ENCODE measurements at places on chromosomes 4 and X.

DNA sequence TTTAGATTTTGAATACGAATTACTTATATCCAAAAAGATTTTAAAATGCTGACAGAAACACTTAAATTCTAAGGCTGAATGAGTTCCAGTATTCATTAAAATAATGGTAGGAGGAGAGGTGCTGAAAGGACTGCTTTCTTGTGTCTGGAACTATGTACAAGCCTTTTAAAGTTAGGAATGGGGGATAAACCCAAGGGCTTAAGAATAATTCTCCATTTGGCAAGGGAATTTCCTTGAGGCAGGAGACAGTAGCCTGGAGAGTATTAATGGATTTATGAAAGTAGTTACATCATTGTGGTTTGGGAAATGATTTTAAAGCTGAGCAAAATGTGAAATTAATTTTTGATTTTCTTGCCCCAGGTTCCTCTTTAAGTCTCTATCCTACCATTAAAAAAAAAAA lies 266.5 kb upstream of the KCNIP4 start:
- DNase-seq, result no peak

GRCh38 chrX:32749070-32749469 lies 462.3 kb downstream of the DMD start:
- no peak for DNase-seq

GRCh38 chrX:129650183-129650689 lies 4.5 kb downstream of the APLN start:
- DNase-seq, result no peak

DNA sequence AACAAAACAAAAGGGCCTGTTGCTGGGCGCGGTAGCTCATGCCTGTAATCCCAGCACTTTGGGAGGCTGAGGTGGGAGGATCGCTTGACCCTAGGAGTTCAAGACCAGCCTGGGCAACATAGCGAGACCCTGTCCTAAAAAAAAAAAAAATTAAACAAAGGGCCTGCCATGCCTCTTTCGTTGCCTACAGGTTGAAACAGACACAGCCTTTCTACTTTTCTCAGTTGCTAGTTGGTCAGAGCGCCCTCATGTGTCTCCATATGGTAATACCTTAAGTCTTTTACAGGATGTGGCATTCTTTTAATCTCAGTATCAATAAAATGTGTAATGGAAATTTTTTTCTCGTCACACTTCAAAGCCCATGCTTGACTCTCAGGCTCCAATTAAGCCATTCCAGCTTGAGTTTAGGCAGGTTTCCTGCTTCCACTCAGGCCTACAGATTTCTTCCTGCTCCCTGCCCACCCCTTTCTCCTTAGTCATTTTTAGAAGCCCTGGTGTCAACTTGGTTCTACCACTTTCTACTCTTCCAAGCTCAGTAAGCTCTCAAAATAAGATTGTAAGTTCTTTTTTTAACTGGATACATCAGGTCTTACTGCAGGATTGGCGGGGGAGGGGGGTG lies 4.6 kb upstream of the SOWAHD start:
- DNase-seq, result peak; percentile 14

DNA sequence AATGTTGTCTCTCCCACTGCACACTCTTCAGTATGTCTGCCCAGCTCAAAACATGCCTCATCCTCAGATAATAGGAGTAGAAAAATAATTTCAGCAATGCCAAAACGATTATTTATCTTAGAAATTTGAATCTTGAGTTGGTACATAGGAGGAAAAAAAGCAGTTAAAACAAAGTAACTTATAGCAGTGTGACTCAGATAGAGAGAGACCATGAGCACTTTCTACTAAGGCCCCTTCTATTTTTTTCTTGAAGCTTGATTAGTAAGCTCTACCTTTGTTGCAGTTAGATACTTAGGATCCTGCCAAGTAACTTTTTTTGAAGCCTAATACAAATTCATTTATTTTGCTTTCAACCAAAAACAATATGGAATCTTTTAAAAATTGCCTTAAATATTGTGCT lies 212.3 kb downstream of the MAD2L1 start:
- DNase-seq, result no peak

DNA sequence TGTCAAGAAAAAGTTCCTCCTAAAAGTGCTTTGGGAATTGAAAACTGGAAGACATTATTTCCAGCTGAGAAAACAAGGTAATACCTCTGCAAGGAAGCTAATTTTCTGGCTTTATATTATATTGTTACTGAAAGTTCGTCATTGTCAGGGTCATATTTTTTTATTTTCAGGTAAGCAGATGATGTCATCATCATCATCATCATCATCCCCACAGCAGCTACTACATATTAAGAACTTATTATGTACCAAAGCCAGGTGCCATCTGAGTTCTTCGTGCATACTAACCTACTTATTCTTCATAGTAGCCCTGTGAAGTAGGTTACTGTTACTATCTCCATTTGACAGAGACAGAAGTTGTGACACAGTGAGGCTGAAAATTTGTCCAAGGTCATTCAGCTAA lies 52.9 kb upstream of the MND1 start:
- no peak for DNase-seq

DNA sequence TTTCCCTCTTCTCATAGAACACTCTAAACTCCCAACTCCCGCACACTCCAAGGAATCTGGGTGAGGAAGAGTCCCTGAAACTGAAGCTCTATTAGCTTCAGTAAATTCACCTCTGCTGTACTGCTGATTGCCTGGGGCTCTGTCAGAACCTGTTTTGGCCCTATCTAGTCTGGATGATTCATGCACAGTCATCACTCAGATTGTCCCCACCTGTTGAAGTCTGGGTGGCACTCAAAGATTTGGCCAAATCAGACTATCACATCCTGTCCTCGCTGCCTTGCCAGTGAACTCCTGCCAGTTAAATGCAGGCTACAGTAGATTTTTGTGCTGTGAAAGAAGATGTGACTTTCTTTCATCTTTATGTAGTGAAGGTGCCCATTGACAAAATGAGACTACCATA lies 63.5 kb upstream of the EMCN start:
- DNase-seq, result no peak

DNA sequence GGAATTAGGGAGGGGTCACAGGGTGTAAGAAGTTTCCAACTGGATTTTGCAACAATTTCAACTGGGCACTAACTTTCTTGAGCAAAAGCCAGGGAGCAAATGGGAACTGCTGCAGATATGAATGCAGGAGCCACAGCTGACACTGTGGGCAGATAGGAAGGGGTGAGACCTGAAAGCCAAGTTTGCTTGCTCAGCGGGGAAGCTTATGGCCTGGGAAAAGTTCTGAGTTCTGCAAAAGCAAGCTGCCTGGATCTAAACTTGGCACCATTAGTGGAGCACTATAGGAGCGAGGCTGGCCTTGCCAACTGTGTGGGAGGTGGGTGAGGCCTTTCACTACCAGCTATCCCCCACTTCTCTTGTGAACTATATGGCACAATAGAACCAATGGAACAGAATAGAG lies 11.1 kb downstream of the CYSLTR1 start:
- no peak for DNase-seq

GRCh38 chr4:128516301-128516969 lies 228.8 kb upstream of the PGRMC2 start:
- no peak for DNase-seq

DNA sequence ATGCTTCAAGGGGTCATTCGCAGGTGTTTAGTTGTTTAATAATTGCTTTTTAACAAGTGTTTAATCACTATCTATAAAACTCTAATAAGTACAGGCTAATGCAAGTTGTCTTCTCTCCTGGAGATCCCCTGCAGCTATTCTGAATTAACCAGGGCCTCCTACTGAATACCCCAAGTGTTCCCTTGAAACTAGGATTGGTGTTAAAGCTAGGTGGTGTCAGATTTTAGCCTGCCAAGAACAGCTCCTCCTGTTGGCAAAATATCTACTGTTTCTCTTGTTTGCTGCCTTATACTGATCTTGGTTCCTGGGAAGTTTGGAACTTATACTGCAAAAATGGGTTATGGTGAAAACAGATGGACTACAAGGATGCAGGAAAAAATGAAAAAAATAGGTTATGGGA lies 26.1 kb upstream of the TMEM154 start:
- no peak for DNase-seq

GRCh38 chr4:13312264-13312663 lies 171.9 kb downstream of the RAB28 start:
- DNase-seq, result no peak

GRCh38 chrX:53660004-53660403 lies 26.5 kb downstream of the HUWE1 start:
- DNase-seq, result no peak

DNA sequence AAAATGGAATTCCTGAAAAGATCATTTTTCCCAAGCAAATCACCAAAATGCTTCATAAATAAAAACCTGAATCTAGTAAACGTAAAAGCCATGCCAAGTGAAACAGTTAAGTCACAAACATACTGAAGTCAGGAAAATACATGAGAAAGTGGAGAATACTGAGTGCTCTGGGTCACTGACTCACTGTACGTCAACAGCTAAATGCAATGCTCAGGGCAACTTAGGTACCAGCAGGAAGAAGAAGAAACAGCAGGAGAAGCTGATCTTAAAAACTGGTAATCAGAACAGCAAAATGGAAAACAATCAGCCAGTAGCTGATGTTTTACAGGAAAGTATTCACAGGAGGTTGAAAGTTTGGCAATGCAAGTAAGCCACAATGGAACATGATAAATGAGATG lies 252.6 kb upstream of the ETNPPL start:
- DNase-seq, result no peak

- DNase-seq, result no peak
Observed at GRCh38 chr4:161247831-161248230, 916.0 kb downstream of the FSTL5 start.

GRCh38 chrX:65668377-65669310 lies 1.2 kb downstream of the MSN start:
- peak; percentile 64 for DNase-seq

DNA sequence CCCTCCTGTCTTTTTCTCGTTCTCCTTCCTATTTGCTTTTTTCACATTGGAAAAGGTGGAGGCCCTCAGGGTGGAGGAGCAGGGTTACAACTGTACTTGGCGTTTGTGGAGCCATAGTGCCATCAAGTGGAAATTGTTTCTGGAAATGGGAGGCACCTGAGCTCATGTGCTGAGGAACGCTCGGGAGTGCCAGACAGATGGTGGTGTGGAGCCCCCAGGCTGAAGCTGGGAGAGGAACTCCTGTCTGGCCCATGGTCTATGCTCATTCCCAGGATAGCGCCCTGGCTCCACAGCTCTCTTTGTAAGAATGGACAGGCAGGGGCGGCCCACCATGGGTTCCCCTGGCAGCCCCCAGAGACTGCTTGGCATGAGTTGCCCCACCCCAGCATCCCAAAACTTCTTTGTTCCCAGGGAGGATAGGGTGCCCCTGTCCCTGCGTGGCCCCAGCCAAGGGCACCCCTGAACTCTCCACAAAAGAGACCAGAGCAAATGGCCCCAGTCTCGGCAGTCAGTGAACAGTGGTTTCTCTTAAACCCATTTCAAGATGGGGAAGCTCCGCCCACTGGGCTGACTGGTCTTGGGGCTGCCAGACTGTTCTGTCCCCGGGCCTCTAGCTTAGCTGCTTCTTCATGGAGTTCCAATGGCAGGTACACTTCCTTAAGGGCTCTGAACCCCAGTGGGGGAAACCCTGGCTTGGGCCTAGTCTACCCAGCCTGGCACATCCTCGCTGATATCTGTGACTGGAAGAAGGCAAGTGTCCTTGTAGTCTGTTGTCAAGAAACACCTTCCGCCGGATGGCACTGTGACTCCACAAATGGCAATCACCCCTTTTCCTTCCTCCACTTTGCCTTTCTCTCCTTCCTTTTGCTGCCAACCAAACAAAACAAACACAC lies 70.1 kb downstream of the NBDY start:
- DNase-seq, result no peak

GRCh38 chrX:74448669-74449068 lies 27.4 kb downstream of the SLC16A2 start:
- DNase-seq, result no peak

DNA sequence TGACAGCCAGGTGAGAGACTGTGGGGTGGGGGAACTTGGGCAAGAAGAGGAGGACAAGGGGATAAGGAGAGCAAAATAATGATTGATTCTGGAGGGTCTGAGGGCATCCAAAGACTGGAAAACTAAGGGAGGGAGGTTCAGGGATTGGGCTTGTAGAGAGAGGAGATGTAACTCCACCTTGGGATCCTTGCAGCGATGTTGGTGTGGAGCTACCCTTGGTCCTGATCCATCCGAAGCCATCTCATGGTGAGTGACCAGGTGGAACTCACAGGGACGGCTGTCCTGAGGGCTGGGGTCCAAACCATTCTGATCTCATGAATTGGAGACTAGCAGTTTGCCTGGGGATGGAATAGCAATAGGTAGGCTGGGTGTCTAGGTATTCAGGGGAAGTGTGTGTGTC lies 1.4 kb upstream of the RAB41 start:
- DNase-seq, result no peak

- no peak for DNase-seq
Observed at GRCh38 chr4:74004668-74005067, 6.2 kb upstream of the CXCL5 start.

- no peak for DNase-seq
Observed at GRCh38 chr4:26459054-26459755, 31.1 kb downstream of the CCKAR start.

- DNase-seq, result no peak
Observed at GRCh38 chrX:5646818-5647217, 581.8 kb downstream of the NLGN4X start.

DNA sequence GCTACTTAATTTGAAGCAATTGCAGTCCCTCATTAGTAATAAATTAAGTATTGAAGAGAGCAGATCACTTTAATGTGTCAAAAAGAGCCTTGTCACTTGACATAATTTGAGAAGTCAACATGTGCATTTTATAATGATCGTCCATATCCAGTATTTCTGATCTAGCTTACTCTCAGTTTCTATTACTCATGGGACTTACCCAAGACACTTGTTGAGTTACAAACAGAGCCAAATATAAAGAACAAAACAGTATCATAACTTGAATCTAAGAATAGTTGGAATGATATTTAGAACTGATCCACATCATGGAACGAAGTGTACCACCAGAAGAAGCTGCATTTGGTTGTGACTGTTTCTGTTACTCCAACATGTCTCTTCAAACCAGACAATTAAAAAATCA lies 54.7 kb downstream of the SLITRK4 start:
- DNase-seq, result no peak

DNA sequence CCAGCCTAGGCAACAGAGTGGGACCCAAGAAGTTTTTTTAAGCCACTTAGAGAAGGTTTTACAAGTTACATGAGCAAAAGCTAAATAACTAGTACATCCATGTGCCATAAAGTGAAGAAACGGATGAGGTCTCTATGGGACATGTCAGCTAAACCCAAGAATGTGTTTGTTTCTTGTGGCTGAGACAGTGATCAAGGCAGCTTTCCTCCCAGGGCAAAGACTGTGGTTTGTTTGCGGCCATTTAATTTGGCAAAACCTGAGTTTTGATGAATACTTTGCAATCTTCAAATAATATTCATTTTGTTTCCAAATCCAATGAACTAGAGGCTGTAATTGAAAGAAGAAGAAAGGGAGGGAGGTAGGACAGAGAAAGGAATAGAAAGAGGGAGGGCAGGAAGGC lies 44.9 kb upstream of the SLC2A9 start:
- DNase-seq, result no peak

GRCh38 chr4:61239250-61239649 lies 39.1 kb downstream of the ADGRL3 start:
- DNase-seq, result no peak

GRCh38 chr4:101667348-101667747 lies 123.2 kb upstream of the BANK1 start:
- no peak for DNase-seq

GRCh38 chr4:101191302-101192098 lies 155.8 kb downstream of the PPP3CA start:
- DNase-seq, result no peak
